ENCODE measurements at places on chromosomes 2 and 18.

- DNase-seq: no peak
Measured at GRCh38 chr2:129864719-129865118, 114.7 kb upstream of the RAB6C start.

DNA sequence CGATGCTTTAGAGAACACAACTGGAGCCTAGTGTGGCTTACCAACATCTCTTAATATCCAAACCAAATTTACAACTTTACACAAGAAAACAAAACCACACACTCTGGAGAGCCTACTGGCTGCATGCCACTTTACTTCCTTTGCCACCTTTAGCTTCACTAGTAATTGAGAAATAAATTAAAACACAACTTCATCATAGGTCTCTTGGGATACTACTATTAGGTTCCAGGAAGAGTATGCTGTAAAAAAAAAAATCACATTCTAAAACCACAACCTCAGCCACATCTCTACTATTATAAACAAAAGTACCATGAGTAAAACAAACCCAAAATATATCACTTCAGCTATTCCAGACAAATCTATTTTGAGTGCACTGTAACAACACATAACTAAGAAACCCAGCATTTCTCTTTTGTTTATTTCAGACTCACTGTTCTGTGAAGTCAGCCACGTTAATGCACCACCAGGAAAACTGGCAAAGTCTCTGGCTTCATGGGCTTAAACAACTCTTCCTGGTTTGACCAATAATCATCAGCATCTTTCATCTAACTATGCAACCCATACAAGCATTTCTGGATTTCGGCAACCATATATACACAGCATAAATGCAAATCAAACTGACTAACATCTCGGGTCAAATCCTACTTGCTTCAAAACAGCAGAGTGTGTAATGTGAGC lies 59.1 kb downstream of the REV1 start:
- no peak for DNase-seq

DNA sequence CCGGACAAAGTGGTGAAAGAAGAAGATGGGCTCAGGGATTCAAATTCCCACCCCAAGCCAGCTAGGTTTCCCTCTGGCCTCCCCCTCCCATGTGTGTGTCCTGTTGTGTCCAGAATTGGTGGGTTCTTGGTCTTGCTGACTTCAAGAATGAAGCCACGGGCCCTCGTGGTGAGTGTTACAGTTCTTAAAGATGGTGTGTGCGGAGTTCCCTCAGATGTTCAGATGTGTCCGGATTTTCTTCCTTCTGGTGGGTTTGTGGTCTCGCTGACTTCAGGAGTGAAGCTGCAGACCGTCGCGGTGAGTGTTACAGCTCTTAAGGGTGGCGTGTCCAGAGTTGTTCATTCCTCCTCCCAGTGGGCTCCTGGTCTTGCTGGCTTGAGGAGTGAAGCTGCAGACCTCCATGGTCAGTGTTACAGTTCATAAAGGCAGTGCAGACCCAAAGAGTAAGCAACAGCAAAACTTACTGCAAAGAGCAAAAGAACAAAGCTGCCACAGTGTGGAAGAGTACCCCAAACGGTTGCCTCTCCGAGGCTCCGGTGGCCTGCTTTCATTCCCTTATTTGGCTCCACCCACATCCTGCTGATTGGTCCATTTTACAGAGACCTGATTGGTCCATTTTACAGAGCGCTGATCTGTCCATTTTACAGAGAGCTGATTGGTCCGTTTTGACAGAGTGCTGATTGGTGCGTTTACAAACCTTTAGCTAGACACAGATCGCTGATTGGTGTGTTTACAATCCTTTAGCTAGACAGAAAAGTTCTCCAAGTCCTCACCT lies 37.7 kb upstream of the KLF11 start:
- no peak for DNase-seq

- peak; percentile 5 for DNase-seq
Measured at GRCh38 chr2:1742681-1743395, 1.5 kb downstream of the PXDN start.

- no peak for DNase-seq
Measured at GRCh38 chr2:38997781-38998180, 108.1 kb downstream of the ARHGEF33 start.

DNA sequence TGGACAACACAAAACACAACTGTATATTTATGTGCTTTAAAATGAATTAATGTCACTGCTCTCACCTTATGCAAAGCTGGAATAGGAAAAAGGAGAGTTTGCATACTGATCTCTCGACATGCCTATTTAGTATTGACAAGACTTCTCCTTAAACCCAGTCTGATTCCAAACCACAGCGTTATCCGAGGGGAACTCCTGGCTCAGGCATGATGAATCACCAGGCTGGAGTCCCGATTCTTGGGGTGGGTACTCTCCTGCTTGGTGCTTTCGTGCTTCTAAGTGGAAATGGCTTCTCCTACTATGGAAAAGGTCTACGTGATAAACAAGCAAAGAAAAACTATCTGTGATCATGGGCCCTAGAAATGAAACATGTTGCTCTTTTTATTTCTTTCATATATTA lies 88.9 kb upstream of the SLC35G4 start:
- DNase-seq: no peak

- DNase-seq: peak; percentile 82
Measured at GRCh38 chr2:172103471-172104272, 972 bp upstream of the DLX2 start.

DNA sequence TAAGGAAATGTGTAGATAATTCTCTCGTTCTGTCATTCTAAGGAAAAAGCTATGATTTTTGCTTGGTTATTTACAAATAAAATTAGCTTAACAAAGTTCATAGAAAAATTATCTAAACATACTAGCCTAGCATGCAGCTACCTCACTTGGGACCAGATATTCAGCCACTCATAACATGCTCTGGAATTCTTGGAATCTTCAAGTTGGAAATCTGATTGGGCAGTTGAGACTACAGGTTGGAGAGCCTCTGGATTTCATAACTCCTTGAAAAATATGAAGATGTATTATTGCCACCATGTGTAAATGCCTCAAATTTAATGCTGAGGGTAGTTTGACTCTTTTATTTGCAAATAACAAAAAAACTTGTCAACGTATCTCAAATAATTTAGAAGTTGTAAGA lies 132.2 kb upstream of the GULP1 start:
- no peak for DNase-seq

DNA sequence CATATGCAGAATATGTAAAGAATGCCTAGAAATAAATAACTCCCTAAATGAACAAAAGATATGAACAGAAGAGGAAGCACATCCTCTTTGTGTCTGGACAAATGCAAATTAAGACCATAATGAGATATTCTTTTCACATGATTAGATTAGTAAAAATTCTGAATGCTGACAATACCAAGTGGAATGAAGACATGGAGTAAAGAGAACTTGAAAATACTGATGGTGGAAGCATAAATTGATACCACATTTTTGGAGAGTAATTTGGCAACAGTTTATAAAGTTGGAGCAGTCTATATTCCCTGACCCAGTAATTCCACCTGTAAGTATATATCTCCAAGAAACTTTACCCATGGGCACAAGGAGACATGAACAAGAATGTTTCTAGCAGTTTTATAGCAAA lies 130.0 kb downstream of the CAPN13 start:
- no peak for DNase-seq

- no peak for DNase-seq
Measured at GRCh38 chr2:62658891-62659290, 46.6 kb upstream of the EHBP1 start.

DNA sequence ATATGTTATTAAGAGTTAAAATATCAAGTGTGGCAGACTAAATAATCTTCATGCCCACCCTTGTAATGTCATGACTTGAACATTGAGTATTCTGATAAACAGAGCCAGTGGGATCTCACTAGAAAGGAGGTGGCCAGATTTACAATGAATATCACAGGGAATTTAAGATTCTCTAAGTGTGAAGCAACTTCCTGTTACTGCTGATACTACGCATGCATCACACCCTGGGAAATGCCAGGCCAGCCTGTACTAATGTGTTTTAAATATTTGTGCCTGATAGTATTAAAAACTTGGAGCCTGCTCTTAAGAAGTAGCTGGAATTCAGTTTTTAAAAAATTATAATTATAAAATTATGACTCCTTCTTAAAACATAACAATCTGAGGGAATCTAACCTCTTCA lies 148.3 kb downstream of the LAMA3 start:
- DNase-seq: no peak

- DNase-seq: no peak
Measured at GRCh38 chr2:137951586-137951985, 12.7 kb upstream of the HNMT start.

DNA sequence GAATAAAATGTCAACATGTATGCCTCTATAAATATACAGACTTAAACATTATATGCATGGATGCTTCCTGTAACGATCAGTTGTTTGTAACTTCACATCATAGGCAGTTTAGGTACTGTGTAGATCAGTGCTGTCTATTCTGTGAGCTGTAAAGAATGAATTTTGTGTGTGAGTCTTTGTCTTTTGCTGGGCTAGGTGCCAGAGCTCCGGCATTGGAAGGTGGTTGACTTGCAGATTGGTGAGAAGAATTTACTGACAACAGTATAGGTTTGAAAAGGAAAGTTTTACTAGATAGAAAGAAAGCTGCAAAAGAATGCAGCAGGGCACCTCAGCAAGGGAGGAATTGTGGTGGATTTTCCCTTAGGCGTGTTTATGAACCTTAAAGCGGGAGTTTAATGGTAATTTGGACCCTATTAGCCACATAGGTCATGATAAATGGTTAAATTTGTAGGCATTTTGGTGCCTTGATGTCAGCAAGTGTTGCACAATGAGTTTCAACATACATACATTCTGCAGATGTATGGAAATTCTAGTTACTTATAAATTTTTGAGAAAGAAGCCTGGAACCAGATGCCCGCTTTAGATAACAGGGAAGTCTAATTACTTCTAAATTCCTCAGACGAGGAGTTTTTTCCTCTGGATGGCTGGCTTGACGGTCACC lies 6.7 kb upstream of the QPCT start:
- no peak for DNase-seq

DNA sequence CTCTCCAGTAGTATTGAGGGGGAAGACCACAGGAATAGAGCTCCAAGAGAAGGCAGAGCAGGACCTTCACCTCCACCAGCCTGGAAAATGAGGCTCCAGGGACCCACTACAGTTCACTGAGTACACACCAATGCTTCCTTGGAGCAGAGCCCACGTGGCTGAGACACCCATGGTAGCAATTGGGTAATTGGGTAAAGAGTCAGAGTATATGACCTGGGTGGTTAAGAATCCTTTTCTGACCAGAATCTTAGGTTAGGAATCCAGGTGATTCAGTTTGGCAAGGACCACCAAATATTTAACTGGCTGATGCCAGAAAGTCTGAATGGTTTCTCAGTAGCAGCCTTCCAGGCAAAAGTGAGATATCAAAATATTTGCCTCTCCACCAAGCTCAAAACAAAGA lies 107.7 kb downstream of the MDH1 start:
- DNase-seq: no peak
